KBM-7 (cell line): ENCODE measurements at places on chromosomes 13 and 19.

DNA sequence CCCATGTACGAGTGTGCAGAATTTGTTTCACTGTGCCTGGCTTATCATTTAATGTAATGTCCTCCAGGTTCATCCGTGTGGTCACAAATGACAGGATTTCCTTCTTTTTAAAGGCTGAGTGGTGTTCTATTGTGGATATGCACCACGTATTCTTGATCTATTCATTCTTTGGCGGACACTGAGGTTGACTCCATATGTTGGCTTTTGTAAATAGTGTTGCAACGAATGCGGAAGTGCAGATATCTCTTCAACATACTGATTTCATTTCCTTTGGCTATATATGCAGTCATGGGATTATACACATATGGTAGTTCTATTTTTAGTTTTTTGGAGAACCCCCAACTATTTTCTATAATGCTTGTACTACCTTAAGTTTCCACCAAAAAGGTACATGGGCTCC lies 13.0 kb downstream of the OR7A5 start:
- DNase-seq = peak; percentile 63

GRCh38 chr13:80359778-80360452 lies 19.0 kb upstream of the SPRY2 start:
- peak; percentile 75 for DNase-seq

DNA sequence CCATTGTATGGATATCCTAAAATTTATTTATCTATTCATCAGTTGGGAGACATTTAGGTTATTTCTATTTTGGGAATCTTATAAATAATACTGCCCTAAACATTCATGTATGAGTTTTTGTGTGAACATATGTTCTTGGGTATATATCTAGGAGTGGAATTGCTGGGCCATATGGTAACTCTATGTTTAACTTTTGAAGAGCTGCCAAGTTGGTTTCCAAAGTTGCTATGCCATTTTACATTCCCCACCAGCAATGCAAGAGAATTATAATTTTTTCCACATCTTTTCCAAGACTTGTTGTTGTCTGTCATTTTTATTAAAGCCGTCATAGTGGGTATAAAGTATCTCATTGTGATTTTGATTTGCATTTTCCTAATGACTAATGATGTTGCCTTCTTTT lies 48.2 kb upstream of the CALM3 start:
- DNase-seq = no peak

DNA sequence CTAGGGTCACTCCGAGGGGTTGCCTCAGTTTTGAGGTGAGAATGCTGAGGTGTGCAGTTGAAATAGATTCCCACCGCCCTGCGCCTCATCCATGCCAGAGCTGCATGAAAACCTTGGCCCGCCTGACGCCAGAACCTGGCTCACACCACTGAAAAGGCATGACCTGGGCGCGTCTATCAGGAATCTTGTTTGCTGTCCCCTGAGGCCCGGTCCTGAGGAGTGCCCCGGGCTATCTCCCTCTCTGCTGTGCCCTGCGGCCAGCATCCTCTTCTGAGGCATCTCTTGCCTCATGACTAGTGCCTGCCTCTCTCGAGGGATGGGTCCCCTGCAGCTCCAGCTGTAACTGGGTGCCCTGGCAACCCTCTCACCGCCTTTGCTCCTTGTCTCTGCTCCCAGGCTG lies 28.1 kb downstream of the SMARCA4 start:
- no peak for DNase-seq

GRCh38 chr13:46531953-46532352 lies 21.0 kb upstream of the LRCH1 start:
- DNase-seq = no peak
